ENCODE measurements at places on chromosomes 1 and 21. TPM values are rescaled to one million over a fixed set of nuclear protein-coding genes. Genes with fewer than 3 reads are reported as not detected.

NBPF12 gene
- 11.3 TPM for total RNA-seq

B3GALT2 gene
- total RNA-seq = 2.4 TPM

S100A7 gene
- total RNA-seq = not detected

OR2AK2 gene
- total RNA-seq = not detected

CYP4A22 gene
- total RNA-seq = not detected

GRCh38 chr1:193540511-193540910, 354.1 kb upstream of the B3GALT2 start:
- no peaks in the 10 kb centered on the region for H3K27me3 ChIP-seq
- DNase-seq = no peak
- no peaks in the 10 kb centered on the region for H3K36me3 ChIP-seq

DNA sequence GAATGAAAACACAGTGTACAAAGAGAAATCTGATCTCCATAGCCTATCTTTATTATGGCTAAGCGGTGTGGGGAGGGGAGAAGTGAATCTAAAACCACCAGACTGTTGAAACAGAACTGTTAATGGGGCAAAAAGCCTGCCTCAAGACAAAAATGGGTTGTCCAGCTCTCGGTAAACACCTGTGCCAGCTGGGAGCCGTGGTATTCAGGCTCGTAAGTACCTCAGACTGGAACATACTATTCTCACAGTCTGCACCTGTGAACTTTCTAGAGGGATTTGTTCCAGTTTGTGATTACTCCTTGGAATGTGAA, 42.7 kb upstream of the ATP1A1 start:
- peaks cover 49% of the 10 kb centered on the region for H3K4me1 ChIP-seq
- H3K27ac ChIP-seq = no peak overlapping the region
- H3K27me3 ChIP-seq = no peaks in the 10 kb centered on the region
- no peak overlapping the region for H3K4me3 ChIP-seq
- DNase-seq = no peak

DNA sequence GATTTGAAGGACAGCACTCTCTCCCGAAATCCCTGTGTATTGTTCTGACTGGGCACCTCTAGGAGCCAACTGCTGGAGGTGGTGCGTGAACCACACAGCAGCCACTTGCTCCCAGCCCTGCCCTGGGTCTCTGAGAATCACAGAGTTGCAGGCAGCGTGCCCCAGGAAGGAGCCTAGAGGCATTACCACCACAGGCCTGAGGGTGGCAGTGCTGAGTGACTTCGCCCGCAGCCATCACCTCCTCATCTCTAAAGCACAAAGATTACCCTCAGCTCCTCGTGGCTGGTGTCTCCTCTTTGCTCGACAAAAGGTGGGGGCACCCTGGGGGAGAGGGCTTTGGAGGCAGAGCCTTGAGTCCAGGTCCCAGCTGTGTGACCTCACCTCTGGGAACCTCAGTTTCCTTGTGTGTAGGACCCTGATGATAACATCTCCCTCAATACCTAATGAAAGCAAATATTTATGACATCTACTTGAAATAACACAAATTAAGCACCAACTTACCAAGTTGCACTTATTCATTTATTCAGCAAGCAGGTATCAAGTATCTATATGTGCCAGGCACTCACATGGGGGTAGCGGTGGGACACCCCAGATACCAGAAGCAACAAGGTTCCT, 86.3 kb downstream of the VWA5B1 start:
- DNase-seq = peak; percentile 33
- no peaks in the 10 kb centered on the region for H3K36me3 ChIP-seq
- H3K4me1 ChIP-seq = no peaks in the 10 kb centered on the region
- H3K4me3 ChIP-seq = no peak overlapping the region

- DNase-seq = no peak
- no peaks in the 10 kb centered on the region for H3K4me1 ChIP-seq
- no peaks in the 10 kb centered on the region for H3K36me3 ChIP-seq
- no peak overlapping the region for H3K27ac ChIP-seq
Observed at GRCh38 chr1:212970085-212970484, 19.7 kb downstream of the VASH2 start.

- no peaks in the 10 kb centered on the region for H3K4me1 ChIP-seq
- H3K36me3 ChIP-seq = no peaks in the 10 kb centered on the region
- DNase-seq = no peak
- peaks cover 3% of the 10 kb centered on the region for H3K27me3 ChIP-seq
Observed at GRCh38 chr1:11466416-11466815, 12.5 kb upstream of the DISP3 start.

GRCh38 chr1:46547481-46548383, 3.7 kb downstream of the KNCN start:
- H3K4me3 ChIP-seq = no peak overlapping the region
- H3K27ac ChIP-seq = no peak overlapping the region
- peaks cover 9% of the 10 kb centered on the region for H3K27me3 ChIP-seq
- no peak for DNase-seq

DNA sequence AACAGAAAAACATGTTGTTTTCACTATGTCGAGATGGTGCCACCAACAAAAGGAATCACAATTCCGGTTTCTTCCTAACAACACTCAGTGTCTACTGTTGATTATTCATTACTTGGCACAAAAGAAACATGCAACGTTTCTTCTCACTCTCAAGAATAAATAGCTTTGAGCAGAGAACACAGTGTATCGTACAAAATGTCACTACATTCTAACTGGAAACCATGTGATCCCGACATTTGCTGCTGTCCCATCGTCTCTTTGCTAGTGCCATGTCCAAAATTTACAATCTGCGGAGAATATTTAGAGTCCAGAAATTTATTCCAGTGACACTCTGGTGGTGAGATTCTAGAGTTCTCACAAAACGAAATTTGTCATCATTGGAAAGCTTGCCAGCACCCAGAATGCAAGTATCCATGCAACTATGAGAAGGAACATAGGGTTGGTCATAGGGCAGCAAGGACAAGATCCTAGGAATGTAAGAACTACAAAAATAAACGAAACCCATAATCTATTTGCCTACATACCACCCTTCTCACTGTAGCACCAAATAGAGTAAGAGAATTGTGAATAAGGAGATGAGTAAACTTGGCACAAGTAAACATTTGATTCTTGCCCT, 505.1 kb downstream of the LTN1 start:
- H3K4me3 ChIP-seq = no peak overlapping the region
- H3K27ac ChIP-seq = no peak overlapping the region
- H3K36me3 ChIP-seq = no peaks in the 10 kb centered on the region
- DNase-seq = no peak

DNA sequence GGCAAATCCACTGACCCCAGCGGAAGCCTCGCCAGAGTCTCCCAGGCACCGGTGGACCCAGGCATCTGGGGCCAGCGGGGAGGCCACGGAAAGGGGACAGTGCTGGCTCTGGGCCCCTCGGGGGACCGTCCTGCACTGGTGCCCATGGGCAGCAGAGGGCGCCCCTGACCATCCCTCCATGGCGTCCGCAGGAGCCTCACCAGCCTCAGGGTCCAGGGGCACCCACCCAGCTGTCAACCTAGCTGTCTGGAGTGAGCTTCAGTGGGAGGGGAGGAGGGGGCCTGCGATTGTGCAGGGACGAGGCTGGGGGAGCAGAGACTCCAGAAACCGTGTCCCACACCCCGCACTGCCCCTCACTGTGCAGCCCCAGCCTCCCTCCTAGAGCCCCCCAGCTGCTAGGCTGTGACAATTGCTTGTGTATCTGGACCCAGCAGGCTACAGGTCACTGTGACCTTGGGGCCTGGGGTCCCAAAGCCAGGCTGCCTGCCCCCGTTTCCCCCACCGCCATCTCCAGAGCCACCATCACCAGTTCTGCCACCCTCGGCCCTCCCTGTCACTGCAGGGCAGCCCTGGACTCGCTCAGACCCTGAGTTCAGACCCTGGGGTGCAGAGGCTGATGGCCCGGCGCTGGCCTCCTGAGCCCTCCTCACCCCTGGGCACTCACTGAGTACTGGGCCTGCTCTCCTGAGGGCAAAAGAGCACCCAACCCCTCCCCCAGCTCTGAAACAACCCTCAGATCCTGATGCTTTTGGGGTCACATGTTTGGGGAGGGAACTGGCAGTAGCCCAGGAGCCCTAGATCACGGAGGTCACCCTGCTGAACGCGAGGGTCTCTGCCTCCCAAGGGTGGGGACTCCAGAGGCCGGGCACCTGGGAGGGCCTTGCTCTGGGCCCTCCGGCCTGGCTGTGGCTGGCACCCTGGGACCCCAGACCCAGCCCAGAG, 10.6 kb upstream of the COL6A1 start:
- H3K4me1 ChIP-seq = peaks cover 28% of the 10 kb centered on the region
- H3K27ac ChIP-seq = no peak overlapping the region
- no peaks in the 10 kb centered on the region for H3K36me3 ChIP-seq
- no peak for DNase-seq

DNA sequence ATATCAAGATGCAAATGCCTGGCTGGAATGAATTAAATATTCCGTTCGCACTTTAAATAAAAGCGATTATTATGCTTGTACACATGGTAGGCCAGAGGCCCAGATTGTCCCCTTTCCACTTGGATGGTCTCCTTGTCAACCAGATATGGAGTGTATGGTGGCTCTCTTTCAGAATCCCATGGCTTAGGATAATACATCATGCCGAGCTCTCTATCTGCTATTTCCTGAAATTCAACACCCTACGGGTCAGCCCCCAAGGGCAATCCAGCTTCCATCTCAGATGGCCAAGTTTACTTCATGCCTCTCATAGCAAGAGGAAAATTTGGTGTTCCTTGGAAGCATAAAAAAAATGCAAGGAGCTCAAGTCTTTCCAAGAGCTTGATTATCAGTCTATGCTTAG, 25.4 kb upstream of the FMO1 start:
- H3K27me3 ChIP-seq = no peaks in the 10 kb centered on the region
- H3K36me3 ChIP-seq = no peaks in the 10 kb centered on the region
- H3K4me1 ChIP-seq = no peaks in the 10 kb centered on the region
- H3K27ac ChIP-seq = no peak overlapping the region
- H3K4me3 ChIP-seq = no peak overlapping the region
- no peak for DNase-seq

All from CD8-positive, alpha-beta memory T cell (primary cell).